Midbrain (tissue), 1 donor: ENCODE measurements at places on chromosomes 16 and 17.

DNA sequence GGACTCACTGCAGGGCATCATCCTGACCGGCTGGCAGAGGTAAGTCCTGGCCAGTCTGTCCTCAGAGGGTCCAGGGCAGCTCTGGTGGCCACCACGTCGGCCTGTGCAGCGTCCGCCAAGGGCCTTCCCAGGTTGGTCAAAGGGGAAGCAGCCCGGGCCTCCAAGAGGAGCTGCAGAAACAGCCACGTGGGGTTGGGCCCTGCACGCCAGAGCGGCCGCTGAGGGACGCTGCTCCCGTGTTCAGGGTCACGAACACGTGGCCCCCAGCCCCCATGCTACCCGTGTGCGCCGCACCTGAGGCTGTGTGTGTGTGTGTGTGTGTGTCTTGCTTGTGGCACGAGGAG, 13.3 kb downstream of the CYBC1 start:
- DNase-seq = no peak

DNA sequence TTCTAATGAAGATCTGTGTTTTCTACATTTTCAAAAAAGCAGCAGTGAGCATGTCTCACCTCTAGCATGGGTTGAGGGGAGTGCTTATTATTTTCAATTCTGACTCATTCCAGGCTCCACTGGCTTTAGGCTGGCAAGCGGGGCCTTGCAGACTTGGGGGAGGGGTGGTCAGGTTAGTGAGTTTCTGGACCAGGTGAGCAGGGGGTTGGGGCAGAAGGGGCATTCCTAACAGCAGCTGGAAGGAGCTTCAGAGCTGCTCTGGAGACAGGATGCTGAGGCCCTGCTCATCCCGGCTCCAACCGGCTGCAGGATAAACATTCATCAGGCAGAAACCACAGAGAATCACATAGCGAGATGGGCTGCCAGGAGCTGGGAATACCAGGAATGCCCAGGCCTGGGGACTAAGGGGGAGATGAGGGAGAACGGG, 10.5 kb upstream of the KRT19 start:
- no peak for DNase-seq

GRCh38 chr16:76532188-76532973, 255.2 kb downstream of the CNTNAP4 start:
- DNase-seq = no peak

- DNase-seq = no peak
These were observed 79.2 kb downstream of the AXIN2 start for GRCh38 chr17:65482201-65482600.
